ENCODE measurements at places on chromosomes 2 and 18.

DNA sequence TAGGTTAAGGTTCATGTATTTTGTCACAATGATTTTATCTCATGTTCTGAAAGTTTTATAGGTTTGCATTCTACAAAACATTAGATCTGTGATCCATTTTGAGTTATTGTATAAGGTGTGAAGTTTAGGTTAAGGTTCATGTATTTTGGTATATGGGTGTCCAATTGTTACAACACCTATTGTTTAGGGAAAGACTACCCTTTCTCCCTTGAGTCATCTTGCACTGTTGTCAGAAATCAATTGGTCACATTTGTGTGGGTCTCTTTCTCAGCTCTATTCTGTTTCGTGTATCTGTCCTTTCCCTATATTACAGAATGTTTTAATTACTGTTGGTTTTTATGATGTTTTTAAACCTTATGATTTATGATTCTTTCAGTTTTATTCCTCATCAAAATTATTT lies 192.3 kb downstream of the MCFD2 start:
- no peak for DNase-seq

DNA sequence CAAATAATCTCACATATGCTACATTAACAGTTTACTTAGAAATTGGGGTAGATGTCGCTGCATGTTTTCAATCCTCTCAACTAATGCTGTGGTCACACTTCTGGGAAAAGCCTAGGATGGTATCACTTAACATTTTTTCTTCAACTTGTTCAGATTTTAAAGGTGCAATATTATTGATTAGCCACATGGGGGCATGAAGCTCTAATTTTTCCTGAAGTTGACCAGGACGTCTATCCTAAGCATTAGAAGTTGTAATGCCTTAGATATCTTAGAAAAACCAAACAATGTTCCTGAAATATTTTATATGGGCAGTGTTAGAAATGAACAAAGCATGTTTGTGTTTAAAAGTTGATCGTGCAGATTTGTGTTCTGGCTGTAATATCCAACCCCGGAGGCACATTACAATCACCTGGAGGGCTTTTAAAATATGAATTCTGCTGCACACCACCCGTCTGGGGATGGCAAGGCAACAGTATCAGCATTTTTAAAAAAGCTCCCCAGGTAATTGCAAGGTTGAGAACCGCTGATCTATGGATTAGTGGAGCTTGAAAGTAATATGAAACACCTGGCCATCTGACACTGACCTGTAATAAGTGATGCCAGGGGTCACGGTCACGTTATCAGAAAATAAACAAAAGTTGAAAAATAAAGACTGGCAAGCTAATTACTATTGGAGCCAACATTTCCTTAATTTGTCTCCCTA lies 100.5 kb upstream of the LMAN1 start:
- no peak for DNase-seq

DNA sequence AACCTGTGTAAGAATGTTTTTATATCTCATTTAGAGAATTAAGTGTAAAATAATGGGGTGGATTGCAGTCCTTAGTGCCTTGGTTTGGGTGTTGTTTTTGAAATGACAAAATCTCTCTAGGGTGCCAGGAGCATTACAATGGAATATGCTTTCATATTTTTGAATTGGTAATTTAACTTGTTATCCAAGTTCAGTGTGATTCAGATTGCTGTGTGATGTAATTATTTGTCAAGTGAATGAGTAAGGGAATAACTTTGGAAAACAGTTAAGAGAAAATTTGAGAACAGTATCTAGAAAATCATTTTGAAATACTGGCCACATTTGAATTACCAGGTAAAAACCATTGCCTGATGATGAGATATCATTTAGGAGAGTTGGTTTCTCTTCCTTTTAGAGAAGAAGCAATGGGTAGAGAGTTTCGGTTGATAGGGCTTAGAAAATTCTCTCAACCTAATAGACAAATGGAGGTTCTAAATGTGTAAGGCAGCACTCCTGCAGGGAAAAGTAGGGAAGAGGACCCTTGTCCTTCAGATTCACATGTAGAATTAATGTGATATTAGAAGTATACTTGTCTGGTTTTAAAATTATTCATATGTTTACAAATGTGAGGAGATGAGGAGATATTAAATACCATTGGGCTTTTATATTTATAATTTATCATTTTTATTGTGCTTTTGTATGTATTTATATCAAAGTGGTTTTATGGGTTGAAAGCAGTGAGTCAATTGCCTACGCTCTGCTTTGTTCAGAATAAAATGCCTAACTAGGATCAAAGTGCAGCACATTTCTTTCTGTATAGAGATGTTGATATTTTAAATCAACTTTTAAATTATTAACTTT lies 124.8 kb downstream of the PHLPP1 start:
- DNase-seq, result no peak

DNA sequence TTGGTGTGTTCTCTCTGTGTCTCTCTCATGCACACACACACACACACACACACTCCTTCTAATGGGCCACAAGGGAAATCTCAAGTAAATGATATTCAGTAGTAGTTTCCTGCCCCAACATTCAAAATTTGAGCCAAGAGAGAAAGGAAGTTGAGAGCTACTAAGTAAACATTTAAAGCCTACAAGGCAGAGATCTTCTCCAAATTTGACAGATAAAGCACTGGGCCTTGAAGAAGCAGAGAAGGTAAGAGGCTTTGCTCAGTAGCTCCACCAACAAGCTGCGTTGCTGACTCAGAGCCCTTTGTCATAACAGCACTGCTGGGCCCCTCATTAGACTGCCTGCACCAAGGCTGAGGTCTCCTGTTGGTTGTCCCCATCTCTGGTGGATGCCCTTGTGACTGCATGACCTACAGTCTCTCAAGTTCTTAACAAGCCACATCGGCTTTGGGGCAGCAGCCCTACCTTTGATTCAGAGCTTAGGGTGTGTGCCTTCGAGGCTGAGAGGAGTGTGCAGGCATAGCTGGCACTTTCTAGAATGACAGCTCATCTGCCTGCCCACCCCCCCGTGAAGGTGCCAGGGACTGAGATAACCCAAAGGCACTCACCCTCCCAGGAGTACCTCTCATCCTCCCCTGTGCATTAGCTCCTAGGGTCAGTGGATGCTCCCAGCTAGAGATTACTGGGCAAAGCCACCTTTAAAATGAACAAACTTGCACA lies 32.3 kb upstream of the NEB start:
- no peak for DNase-seq

GRCh38 chr2:197306696-197307040 lies 3.9 kb downstream of the ANKRD44 start:
- peak; percentile 73 for DNase-seq

- DNase-seq, result no peak
Observed at GRCh38 chr2:44680424-44680971, 261.0 kb upstream of the SIX3 start.

DNA sequence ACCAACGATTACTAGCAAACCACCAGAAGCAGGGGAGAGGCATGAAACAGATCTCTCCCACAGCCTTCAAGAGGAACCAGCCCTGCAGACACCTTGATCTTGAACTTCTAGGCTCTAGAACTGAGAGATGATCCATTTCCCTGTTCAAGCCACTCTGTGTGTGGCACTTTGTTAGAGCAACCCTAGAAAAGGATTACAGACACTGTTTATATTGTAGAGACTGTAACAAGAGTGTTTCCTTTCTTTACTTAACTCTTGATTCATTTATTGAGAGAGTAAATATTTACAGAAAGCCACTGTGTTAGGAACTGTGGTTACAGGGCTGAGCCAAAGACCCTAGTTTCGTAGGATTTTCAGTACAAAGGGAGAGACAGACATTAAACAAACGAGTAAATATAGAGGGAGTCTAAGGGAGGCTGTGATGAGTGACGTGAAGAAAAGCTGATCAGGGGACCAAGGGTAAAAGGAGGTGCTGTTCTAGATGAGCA lies 10.9 kb downstream of the CCDC68 start:
- no peak for DNase-seq

GRCh38 chr2:109160714-109161440 lies 31.9 kb downstream of the SH3RF3 start:
- DNase-seq, result no peak

- DNase-seq, result no peak
Observed at GRCh38 chr18:34767601-34768027, 57.5 kb downstream of the DTNA start.

GRCh38 chr2:89000235-89000634 lies 308.8 kb downstream of the RPIA start:
- DNase-seq, result no peak

- no peak for DNase-seq
Observed at GRCh38 chr2:173739006-173739405, 226.2 kb downstream of the SP3 start.

GRCh38 chr2:201969938-201970785 lies 63.5 kb upstream of the FZD7 start:
- no peak for DNase-seq

- no peak for DNase-seq
Observed at GRCh38 chr2:201835066-201835465, 28.7 kb downstream of the CDK15 start.

DNA sequence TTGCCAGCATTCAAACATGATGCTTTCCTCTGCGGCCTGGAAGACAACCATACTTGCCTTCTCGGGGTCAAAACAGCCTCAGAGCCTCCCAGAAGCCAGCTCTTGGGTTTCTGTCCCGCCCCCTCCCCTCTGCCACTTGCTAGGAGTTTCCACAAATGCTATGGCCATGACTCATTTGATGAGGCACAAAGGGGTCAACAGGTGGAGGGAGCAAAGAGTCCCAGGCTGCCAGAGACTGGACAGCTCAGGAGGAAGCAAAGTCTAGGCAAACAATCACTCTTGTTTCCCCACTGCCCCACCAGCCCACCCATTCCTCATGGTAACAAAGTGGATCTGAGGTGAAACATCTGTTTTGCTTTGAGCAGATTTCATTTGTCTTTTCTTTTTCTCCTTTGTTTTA lies 551.1 kb downstream of the TNS1 start:
- no peak for DNase-seq

DNA sequence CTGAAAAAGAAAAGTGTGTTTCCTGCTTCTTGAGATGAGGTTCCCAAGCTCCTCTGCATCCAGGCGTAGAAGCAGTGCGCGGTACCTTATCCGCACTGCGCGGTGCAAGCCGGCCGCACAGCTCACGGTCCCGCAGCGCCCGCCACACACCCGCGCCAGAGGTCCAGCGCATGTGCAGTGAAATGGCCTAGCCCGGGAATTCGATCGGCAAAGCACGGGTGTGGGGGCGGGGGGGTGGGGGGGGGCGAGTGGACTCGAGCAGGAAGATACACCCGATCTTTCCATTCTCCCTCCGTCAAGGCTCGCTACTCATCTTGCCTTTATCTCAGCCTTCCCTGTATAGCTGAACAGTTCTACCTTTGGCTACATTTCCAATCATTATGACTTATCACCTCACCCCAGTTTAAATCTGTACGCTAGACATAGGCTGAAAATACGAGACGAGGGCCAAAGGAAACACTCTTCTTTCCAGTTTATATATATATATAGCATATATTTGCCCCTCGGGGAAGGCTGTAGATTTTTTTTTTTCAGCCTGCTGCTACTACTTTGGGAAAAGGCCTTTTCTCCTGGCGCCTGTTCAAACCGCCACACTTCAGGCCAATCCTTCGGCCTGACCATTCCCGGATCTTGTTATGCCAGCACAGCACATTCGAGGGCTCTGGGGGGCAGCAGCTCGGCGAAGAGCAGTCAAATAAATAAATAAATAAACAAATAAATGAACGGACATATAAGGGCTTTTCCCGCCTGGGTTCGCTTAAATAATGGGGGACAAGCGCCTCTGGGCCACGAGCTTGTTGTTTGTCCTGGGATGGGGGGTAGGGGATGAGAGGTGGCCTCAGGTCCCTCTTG lies 10.4 kb downstream of the HOXD8 start:
- DNase-seq, result no peak

- peak; percentile 15 for DNase-seq
Observed at GRCh38 chr2:113700186-113700841, 56.1 kb downstream of the SLC35F5 start.

GRCh38 chr2:187143537-187143936 lies 294.6 kb upstream of the ZSWIM2 start:
- no peak for DNase-seq

- peak; percentile 17 for DNase-seq
Observed at GRCh38 chr2:47323009-47323821, 79.7 kb upstream of the MSH2 start.

- DNase-seq, result no peak
Observed at GRCh38 chr2:128309280-128310093, 9.2 kb downstream of the HS6ST1 start.

DNA sequence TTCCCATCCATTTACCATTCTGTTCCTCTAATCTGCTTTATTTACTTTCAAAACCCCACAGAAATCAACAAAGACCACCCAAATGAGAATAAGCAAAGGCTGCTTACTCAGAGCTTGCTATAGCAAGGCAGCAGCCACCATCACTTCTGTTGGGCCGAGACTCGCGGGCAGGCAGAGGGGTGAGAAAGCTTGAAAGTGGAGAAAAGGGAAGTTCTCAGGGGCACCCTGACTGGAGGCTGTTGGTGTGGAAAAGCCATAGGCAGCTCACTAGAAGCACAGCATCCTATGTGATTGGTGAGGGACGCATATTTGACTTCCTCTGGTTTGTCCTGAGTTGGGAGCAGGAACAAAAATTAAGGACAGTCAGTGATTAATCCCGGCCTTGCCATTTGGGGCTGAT lies 269.7 kb upstream of the THSD7B start:
- DNase-seq, result no peak

- DNase-seq, result no peak
Observed at GRCh38 chr2:226754821-226755604, 44.6 kb downstream of the IRS1 start.

DNA sequence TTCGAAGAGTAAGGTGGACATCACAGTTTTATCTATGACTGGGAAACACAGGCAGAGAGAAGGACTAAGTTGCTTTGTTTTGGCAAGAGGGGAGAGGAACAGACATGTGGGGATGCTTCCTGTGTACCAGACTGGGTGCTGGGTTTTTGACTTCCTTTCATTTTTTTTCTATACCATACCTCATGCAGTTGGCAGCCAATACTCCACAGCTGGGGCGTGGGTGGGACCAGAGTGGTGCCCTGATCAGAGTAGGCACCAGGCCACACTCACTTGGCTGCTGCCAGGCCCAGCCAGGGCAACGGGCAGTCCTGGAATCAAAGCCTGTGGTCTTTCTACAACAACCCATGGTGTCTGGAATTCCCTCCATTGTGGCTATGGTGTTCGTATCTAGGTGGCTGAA lies 45.2 kb downstream of the SH3RF3 start:
- no peak for DNase-seq

- DNase-seq, result no peak
Observed at GRCh38 chr18:13252686-13253410, 34.3 kb downstream of the LDLRAD4 start.

DNA sequence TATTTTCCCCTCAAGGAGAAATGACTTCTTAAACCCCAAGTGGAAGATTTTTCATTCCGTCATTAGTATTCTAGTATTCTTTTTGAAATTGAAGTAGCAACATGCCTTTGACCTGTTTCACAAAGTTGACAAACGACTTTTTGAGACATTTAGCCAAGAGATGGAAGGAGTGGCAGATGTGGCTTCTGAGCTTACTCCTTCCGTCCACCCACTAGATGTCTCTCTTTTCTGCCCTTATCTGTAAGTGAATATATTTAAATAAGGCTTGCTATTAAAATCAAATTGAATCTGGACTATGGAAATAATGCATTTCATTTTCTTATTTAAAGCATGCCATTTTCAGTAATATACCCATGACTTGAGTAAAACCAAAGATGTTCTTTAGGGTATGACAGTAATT lies 74.1 kb downstream of the ACTR3 start:
- DNase-seq, result no peak
